Right ventricle myocardium inferior (tissue), 1 donor: ENCODE measurements at places on chromosomes 3 and 15.

- no peak for DNase-seq
Observed at GRCh38 chr3:30439451-30440053, 166.8 kb upstream of the TGFBR2 start.

GRCh38 chr3:138687236-138687635, 78.7 kb downstream of the FAIM start:
- no peak for DNase-seq

DNA sequence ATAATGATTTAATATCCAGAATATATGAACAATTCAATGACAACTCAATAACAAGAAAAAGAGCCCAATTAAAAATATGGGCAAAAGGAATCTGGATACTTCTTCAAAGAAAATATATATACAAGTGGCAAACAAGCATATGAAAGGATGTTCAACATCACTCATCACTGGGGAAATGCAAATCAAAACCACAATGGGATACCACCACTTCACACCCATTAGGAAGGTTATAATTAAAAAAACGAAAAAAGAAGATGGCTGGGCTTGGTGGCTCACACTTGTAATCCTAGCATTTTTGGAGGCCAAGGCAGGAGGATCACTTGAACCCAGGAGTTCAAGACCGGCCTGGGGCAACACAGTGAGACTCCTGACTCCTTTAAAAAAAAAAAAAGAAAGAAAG, 4.1 kb downstream of the CCDC12 start:
- no peak for DNase-seq

- DNase-seq = peak; percentile 63
Observed at GRCh38 chr3:10518506-10519150, 13.2 kb upstream of the ATP2B2 start.

DNA sequence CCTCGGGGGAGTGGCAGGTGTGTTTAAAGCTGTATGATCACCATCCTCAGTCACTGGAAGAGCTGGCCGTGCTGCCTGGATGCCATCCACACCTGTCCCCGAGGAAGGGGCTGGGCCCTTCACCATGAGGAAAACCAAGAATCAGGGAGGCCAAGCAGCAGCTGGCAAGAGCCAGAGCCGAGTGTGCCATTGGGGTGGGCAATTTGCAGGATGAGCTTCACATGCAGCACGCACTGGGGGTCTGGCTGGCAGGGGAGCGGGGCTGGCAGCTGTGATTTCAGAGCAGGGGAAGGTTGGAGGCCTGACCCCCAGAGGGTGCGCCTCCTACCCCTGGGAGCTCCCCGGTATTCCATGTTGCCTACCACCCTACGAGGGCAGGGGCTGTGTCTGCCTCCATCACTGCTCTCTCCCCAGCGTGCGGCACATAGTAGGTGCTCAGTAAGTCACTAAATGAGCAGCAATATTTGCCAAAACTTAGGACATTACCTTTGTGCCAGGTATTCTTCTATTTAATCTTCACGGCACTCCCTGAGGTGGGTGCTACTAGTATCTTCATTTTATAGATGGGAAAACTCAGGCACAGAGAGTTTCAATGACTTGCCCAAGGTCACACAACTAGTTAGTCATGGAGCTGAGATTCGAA, 30.3 kb upstream of the IQSEC1 start:
- DNase-seq = peak; percentile 55

GRCh38 chr15:89837830-89838178, 23.2 kb upstream of the ANPEP start:
- no peak for DNase-seq

GRCh38 chr3:184637705-184638104, 74.2 kb downstream of the MAGEF1 start:
- DNase-seq = no peak

DNA sequence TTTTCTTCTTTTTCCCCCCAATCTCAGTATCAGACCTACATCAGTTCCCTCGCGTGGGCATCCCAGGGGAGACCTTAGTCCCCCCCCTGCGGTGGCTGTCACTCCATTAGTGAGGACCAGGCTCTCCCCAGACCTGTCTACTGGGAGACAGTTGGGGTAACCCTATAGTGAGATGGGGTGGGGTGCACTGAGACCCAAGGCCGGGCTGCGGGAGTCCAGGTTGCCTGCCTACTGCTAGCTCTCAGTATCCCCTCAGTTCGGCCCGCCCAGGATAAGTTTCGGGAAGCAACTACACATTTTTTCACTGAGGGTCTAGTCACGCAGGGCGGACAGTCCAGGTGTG, 671 bp upstream of the DCUN1D1 start:
- peak; percentile 54 for DNase-seq

DNA sequence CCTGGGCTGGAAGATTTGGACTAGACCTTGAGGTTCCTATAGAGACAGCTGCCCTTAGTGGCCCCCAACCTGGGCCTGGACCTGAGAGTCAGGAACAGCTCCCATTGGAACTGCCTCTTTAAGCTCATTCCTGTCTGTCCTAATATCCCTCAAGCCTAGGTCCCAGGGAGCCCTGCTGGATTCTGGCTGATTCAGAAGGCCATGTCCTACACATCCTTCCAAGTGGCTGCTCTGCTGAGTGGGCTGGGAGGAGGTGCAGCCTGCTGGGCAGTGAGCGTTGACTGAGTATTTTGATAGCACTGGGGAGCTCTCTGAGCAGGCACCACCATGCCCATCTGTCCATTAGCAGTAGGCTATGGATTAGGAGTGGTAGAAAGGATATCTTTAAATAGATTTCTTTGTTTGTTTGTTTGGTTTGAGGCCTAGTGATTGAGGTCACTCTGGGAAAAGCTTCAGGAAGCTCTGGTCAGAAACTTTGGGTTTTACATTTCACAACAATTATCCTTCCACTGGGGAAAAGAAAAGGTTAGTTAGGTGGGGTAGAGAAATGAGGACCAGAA, 54.6 kb upstream of the ATOSA start:
- no peak for DNase-seq

GRCh38 chr3:151806838-151807237, 7.1 kb upstream of the AADAC start:
- DNase-seq = no peak

DNA sequence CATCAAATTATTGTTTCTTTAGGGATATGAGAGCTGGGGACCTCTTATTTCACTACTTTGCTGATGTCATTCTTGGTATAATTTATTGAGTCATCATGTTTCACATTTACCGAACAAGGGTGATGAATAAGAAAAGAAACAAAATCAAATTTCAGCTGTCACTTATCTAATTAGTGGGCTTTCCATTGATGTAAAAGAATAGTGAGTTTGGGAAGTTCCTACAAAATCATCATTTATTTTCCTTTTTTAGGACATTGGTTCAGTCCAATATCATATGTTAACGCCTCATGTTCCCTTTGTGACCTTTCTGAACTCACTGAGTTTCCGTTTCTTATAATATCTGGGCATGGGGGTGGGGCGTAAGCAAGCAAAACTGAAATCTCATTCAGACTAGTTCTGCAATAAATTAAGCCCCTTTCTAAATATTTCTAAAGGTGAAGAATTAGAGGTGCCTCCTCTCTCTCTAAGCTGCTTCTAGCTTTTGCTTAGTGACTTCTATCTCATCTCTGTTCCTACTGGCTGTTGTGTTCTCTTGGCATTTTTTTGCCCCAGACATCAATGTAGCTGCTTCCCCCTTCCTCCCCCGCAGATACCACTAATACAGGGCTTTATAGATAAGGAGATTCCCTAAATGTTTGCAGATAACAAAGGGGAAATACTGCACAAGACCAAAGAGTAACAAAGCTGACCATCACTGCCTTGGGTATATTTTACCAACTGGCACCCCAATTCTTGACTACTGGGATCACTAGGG, 238.0 kb upstream of the CTNNB1 start:
- DNase-seq = no peak

DNA sequence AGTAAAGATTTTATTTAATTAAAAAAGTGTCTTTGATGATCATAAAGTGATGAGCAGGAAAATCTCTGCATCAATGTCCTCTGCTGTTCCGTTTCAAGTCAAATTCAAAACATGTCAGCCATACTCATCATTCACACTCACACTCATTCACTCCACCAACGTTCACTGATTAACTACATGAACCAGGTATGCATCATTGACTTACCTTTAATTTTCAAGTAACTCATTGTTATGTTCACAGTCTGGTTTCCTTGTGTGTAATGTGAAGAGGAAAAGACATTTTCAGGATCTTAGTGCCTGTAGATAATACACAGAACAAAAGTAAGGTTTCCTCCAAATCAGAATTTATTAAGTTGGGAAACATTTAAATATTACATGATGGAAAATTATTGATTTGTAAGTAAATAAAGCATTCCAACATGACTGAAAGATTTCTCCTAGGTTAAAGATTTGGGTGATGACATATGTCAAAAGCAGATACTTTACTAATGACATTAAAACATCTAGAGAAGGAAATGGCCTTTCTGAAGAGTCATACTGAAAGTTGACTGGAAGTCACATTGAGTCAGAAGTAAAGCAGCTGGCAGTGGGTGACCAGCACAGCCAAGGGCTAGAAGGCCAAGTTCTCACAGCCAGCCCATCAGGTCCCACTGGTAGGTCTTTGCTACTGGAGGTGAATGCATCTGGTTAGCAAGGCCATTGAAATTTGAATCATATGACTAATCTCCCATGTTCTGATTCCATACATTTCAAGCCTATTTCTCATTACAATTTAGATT, 251.9 kb downstream of the CDIN1 start:
- DNase-seq = no peak

DNA sequence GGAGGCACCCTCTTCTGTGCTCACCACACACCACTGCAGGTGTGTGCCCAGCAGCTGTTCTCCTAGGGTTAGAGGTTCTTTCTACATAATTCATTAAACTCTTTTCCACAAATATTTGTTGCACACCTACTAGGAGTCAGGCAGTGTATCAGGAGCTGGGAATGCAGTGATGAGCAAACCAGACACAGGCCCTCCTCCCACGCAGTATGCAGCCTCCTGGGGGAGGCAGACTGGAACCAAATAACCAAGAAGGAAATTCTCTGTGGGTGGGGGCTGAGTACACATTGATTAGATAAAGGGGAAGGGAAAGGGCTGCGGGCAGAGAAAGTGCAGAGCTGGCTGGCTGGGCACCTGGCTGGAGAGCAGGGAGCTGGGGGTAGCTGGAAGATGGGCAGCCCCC, 18.5 kb upstream of the C3orf22 start:
- no peak for DNase-seq

- no peak for DNase-seq
Observed at GRCh38 chr3:174023421-174023820, 625.9 kb downstream of the NLGN1 start.

GRCh38 chr3:136595913-136596697, 156.1 kb downstream of the STAG1 start:
- DNase-seq = no peak

GRCh38 chr15:33994005-33994615, 25.8 kb downstream of the CHRM5 start:
- DNase-seq = no peak

- DNase-seq = no peak
Observed at GRCh38 chr3:119524931-119525662, 26.8 kb downstream of the TIMMDC1 start.

DNA sequence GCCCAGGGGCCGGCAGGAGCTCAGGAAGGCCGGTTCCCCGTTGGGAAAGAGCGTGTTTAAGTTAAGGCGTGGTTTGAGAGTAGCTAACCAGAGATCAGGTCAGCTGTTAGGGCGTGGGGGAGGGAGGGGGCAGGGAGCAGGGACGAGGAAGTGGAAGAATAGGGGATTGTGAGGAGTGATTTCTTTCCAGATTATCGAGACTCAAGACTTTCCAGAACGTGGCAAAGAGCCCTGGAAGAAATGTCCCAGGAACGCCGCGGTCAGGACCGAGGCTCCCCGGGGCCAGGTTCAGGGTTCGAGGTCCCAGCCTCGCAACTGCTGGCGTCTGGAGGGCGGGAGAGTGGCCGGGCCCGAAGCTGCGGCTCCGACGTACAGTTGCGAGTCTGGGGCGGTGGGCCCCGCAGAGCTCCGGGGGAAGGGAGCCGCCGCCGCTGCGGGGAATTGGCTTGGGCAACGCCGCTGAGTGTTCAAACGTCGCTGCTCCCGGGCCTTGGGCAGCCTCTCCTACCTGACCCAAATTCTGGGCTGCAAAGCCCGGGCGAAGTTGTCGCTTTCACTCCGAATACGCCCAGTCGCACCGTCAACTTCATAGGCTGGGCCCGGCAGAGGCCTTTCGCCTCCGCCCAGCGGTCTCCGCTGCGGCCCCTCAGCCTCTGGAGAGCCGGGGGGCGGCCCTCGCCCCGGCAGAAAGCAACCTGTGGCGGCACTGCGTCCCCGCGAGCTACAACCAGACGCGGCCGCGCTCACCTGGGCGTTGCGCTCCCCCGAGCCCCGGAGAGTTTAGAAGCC, 9.5 kb downstream of the ISL2 start:
- DNase-seq = no peak

DNA sequence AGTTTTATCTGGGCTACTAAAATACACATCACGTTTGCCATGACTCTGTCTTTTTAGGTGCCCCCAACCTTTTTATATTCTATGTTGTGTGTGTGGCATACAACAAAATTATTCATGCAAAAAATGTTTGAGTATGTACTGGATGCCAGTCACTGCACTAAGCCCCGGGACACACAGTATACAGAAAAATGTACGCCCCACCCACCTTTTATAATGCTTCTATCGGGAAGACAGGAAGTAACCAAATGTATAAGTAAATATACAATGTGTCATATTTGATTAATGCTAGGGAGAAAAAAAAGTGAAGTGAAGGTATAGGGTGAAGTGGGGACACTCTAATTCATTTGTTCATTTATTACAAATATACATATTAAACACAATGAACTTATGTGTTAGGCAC, 503.4 kb upstream of the MDFIC2 start:
- DNase-seq = no peak

DNA sequence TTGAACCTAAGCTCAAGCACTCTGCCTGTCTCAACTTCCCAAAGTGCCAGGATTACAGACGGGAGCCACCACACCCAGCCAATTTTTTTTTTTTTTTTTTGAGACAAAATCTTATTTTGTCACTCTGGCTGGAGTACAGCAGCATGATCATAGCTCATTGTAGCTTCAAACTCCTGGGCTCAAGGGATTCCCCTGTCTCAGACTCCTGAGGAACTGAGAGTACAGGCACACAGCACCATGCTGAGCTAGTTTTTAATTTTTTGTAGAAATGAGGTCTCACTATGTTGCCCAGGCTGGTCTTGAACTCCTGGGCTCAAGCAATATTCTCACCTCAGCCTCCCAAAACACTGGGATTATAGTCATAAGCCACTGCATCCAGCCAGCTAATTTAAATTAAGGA, 36.8 kb upstream of the SUCLG2 start:
- no peak for DNase-seq

DNA sequence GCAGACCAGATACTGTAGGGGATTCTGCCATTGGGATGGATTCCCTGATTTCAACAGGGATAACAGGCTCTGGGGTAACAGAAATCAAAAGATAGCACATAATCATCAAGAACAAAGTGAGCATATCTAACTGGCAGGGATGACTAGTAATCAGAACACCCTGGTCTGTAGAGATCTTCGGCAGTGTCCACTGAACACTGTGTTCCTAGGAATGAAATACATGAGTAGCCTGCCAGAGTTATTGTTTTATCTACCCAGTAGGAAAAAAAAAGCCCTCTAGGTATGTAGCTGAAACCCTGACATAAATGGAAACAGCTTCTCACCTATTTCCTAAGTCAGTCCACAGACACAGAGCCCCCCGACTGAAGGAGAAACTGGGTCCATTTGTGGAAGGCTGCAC, 340.3 kb upstream of the ZNF385D start:
- DNase-seq = no peak

- peak; percentile 22 for DNase-seq
Observed at GRCh38 chr15:66655997-66656396, 46.0 kb upstream of the SMAD6 start.

- no peak for DNase-seq
Observed at GRCh38 chr3:8678751-8679150, 34.2 kb upstream of the SSUH2 start.
